ENCODE measurements at places on chromosomes 4 and X.

DNA sequence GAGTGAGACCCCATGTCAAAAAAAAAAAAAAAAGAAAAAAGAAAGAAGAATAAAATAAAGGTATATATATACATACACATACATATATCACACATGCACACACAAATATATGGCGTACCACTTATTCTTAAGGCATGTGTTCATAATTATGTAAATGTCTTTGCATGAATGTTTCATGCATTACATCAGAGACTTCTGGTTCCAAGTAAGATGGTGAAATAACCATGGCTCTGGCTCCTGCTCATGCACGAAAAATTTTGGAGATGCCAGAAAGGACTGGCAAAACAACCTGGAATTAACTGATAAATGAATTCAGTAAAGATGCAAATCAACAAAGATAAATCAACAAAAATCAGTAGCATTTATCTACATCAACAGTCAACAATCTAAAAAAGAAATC, 19.7 kb upstream of the FHIP1A start:
- no peak for DNase-seq

DNA sequence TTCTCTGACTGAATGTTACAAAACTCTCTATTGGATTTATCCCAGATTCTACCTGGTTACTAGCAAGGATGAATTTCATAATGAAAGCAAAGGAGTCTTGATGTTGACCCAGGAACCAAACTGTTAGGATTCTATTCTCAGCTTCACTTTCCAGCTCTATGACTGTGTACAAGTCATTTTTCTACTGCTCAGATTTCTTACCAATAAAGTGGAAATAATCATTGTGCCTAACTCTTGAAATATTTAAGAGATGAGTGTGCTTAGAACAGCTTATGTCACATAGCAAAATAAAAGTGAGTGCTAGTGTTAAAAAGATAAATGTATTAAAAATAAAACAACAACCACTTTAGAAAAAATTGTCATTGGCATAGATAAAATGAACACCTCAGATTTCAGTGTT, 45.6 kb downstream of the EPHA5 start:
- DNase-seq: no peak

GRCh38 chr4:13368217-13368616, 115.9 kb downstream of the RAB28 start:
- no peak for DNase-seq

GRCh38 chr4:48368389-48368788, 27.1 kb downstream of the SLAIN2 start:
- DNase-seq: no peak

- DNase-seq: no peak
Observed at GRCh38 chr4:7653510-7654369, 219.0 kb upstream of the PSAPL1 start.

- no peak for DNase-seq
Observed at GRCh38 chrX:107766470-107767150, 9.0 kb downstream of the TSC22D3 start.

- DNase-seq: no peak
Observed at GRCh38 chr4:39231660-39232059, 49.3 kb downstream of the WDR19 start.

GRCh38 chrX:131734621-131735020, 190.7 kb downstream of the OR13H1 start:
- no peak for DNase-seq

DNA sequence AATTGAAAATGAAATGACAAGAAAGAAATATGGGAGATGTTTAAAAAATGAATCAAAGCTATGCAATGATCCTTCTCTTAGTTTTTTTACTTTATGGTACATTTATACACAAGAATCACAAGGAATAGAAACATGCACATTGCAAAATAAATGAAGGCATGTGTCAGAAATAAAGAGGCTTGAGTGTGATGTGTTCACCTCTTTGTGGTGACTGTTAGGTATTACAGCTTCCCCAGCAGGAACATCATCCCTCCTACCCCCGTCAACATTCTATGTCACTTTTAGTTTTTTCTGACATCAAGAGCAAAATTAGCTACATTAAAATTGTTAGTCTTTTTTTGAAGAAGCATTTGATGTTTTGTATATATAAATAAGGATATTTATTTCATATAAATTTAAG, 214.8 kb downstream of the SLC4A4 start:
- DNase-seq: no peak

- DNase-seq: no peak
Observed at GRCh38 chrX:54820737-54821136, 13.2 kb downstream of the MAGED2 start.

- DNase-seq: no peak
Observed at GRCh38 chrX:49978176-49978575, 55.8 kb downstream of the CLCN5 start.

DNA sequence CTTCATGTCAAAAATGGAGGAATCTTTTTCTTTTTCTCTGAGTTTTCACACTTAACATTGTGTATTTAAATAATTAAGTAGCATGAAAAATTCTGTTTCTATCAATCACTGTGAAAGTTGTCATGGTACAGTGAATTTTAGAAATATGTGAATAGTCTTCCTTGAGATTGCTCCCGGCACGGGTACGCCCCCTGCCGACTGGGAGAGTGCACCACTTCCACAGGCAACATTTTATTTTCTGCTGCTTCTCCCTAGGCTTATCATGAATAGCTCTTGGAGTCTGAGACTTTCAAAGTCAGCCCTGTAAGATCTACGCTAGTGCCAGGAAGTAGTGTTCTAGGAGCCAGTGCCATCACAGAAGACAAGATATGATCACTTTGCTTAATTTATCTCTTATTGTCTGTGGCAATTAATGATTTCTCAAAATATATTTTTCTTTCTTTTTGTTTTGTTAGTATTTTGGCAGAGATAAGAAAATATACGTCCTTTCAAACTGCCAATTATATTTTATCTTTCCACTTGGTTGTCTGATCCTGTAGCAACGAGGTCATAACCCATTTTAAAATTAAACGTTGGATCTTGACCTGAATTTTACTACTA, 763.8 kb upstream of the AADAT start:
- no peak for DNase-seq

GRCh38 chr4:111268769-111269414, 646.0 kb upstream of the PITX2 start:
- no peak for DNase-seq

GRCh38 chr4:144338148-144338547, 197.6 kb upstream of the GYPA start:
- DNase-seq: no peak

DNA sequence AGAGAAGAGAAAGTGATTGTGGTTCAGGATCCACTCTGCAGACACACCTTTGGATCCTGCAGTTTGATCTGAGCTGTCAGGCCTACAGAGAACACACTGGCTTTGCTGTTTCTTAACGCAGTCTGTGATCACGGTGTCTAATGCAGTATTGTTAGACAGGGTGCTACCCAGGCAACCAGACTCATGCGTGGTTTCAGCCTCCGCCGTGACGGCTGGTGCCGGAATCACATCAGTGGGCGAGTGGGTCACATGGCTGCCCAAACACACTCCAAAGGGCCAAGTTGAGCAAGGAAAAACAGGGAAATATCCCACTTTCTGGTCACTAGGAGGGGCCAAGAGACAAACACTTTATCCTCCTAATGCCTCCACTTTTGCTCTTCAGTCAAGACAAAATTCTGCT, 27.5 kb downstream of the CCDC149 start:
- DNase-seq: no peak

DNA sequence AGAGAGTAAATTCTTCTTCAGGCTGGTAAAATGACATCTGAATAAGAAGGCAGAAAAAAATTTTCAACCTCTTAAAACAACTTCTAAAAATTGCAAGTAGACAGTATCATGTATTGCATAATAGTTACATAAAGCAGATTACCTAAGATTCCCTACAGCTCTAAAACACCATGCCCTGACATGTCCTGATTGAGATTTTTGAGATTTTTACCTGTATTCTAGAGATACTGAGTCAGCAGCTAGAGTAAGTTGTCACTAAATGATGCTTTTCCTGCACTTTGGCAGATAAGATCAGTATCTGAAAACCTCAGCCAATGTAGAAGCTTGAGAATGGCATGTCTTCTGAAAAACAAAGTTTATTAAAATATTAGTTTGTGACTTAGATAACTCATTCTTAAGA, 713.6 kb downstream of the CCSER1 start:
- no peak for DNase-seq

DNA sequence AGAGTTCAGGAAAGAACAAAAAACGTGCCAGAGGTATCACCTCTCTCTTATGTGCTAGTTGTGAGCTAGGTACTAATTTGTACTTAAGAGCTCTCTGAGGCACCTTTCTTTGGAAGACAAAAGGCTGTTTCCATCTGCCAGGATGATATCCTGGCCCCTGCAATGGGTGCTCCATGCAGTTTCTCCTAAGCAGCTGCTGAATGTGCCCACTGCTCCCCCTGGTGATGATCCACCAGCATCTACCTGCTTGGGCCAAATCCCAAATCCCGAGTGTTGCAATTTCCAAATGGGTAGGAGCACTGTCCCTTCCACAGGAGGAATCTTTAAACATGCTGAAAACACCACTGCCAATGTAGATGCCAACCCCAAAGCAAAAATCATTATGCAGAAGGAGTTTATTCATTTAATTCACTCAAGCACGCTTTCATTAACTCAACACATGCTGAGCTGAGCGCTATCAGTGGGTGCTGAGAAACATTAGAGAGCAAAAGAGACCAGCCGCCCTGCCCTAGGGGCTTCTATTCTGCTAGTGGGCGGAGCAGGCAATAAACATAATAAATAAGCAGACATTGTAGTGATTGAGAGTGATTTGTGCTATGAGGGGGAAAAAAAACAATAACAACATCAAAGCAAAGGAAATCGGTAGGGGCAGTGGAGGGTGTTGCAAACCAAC, 69.6 kb upstream of the C4orf50 start:
- no peak for DNase-seq

DNA sequence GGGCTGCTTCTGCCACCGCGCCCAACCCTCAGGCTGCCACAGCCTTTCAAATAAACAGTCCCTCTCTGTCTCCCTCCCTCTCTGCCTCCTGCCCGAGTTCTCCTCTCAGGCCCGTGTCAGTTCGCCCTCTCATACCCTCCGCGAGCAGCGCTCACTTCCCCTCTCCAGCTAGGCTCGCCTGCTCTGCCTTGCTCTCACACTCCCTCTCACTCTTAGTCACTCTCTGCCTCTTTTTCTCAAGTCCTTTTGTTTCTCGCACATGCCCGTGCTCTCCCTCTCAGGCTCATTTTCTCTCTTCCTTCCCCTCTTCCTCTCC, 3.2 kb downstream of the EFNB1 start:
- DNase-seq: no peak

DNA sequence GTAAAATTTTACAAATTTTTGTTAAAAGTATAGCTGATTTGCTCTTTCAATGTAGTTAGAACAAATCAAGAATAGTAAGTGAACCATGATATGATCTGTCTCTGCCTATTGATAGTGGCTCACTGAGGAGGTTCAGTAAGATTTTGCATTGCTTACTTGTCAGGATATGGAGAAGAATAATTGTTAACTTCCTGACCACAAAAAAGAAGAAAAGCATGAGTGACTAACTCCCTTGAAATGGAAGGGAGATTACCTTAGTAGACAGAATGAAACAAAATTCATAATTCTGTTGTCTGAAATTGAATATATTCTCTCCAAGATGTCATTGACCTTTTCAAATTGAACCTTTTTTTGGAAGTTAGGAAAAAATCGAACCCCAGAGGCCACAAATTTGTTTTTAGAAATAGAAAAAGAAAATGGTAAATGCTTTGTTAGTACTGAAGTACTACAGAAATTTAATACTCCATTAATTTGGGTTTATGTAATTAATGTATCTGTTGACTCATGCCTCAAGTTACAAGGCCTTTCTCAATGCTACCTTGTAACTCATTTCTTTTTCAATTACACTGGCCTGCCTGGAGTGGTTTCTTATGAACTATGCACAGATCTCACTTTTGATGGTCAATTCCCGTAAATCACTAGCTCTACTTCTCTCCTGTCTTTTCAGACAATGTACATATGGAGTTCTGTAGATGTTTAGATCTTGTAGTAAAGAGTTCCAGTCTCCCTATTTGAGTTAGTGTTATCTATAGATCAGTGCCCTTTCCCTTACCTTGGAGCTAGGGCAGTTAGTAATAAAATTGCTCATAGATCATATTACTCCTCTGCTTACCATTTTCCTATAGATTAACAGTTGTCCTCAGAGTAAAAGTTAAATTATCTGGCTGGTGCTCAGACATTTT, 139.3 kb downstream of the TLL1 start:
- no peak for DNase-seq

DNA sequence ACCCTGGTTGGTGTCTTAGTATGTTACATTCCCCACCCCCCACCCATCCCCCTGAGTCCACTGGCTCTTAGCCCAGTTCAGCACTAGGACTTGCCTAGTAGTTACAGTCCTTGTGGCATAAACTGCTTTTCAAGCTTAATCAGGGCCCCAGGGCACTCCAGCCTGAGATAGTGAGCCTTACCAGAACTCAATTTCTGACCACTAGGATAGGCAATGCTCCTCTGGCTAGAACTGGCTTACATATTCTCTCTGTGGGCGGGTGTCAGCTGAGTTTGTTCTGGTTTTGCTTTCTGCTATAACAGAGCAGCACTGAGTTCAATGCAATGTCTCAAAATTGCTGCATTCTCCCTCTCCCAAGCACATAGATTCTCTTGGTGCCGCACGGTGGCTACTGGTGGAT, 391.4 kb upstream of the DIPK2B start:
- DNase-seq: no peak

GRCh38 chr4:95231681-95232080, 317.1 kb downstream of the UNC5C start:
- DNase-seq: no peak

DNA sequence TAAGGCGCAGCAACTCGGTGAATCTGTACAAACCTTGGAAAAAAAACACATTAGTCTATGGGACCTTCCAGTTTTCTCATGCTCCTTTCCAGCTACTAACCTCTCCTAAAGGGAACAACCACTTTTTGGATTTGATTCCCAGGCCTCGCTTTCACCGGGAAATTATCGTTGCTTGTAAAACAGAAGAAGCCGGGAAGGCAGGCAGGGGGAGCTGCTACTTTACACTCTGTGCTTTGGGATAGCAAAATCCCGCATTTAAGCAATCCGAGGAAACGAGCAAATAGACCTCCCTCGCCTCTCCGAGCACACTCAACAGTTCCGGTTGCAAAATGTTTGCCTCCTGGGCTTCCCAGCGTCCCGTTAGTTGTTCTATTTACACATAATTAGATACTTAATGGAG, 1.2 kb downstream of the CD38 start:
- DNase-seq: no peak

DNA sequence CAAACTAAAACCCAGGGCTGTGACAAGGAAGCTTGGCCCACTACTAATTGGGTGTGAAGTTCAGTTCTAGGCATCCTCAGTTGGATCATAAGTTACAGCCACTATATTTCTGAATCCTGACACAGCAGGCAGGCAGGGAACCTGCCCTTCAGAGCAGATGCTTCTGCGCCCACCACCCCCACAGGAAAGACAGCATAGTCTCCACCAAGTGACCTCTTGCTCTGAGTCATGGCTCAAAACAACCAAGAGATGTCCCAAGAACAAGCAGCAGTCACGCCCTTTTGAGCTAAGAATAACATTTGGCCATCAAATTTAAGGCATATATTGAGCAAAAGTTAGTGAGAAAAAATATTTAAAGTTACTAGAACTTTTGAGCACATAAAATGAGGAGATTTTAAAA, 170.7 kb upstream of the SMARCAD1 start:
- no peak for DNase-seq

Measured in cortex of kidney (tissue), 1 donor.